ENCODE measurements at places on chromosomes 11 and 22.

GRCh38 chr11:11290354-11290753 is 62.7 kb downstream of the CSNK2A3 start:
- no peak for DNase-seq

- DNase-seq = peak; percentile 68
Observed at GRCh38 chr11:46026606-46027293, 94.5 kb downstream of the PHF21A start.

- DNase-seq = no peak
Observed at GRCh38 chr11:114040706-114041211, 18.8 kb upstream of the ZBTB16 start.

DNA sequence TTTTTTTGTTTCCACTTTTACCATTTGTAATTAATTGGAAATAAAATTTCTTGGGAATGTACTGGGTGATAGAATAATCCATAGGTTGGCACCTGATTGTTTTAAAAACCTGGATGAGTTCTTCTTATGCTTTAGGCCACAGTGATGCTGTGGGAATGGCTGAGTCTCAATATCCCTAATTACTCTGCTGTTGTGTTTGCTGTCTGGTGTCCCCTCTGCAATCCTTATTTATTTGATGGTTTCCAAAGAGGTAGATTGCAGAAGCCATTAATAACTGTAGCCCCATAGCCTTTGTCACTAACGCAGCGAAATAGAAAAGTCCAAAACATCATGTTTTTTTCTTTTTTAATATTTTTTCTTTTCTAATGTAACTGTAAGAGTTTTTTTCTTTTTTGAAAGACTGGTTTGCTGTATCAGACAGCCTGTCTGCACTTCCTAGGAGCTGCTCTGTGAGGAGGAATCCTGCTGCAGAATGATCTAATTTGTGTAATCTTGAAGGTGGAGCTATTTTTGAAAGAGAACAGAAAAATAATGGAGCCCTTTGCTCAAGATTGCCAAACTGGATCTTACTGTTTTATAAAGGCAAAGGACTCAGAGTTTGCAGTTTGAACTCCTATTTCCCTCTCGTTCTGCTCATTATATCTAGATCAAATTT is 14.9 kb downstream of the PACS1 start:
- no peak for DNase-seq

DNA sequence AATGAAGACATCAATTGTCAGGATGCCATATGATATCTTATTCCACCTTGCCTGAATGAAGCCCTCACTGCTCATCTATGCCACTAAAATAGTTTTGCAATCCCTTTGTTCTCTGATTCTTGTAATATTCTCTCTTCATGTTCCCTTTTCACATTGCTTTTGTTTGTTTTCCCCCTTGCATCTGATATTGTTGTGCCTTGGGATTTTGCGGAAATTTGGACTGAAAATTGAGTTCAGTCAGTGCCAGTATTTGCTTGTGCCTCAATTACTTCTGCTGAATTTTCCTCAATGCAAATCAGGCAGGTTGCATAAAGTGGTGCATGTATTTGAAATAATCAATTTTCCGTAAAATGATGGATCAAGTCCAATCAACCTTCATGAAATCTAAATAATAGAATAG is 98.3 kb downstream of the PAX6 start:
- DNase-seq = no peak

- DNase-seq = no peak
Observed at GRCh38 chr11:126162306-126163030, 49.0 kb downstream of the RPUSD4 start.

DNA sequence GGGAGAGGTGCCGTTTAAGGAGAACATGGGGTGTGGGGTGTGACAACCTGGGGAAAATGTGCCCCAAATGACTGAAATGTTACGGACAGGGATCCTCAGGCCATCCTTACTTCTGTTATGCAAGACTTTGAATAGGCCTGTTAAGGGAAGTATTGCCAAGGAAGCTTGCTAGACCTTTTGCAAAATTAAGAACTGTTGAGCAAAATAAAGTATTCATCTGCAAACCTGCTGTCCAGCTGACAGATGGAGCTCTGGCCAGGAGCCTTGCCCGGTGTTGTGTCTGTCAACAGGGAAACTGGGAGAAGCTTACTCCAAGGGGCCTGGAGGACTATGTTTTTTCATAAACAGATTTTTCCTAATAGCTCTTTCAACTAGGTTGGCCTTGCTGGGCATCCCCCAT is 48.0 kb downstream of the FAT3 start:
- DNase-seq = no peak

DNA sequence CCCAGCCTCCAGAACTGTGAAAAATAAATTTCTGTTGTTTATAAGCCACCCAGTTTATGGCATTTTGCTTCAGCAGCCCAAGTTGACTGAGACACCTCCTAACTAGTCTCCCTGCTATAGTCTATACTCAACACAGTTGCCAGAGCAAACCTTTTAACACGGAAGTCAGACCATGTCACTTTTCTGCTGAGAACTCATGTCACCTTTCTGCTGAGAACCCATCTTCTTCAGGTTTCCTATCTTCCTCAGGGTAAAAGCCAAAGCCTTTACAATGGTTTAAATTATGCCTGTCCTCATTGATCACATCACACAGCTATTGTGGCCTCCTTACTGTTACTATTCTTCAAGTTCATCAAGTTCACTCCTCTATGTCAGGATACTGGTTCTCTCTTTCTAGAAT is 74.3 kb upstream of the SOX6 start:
- no peak for DNase-seq

DNA sequence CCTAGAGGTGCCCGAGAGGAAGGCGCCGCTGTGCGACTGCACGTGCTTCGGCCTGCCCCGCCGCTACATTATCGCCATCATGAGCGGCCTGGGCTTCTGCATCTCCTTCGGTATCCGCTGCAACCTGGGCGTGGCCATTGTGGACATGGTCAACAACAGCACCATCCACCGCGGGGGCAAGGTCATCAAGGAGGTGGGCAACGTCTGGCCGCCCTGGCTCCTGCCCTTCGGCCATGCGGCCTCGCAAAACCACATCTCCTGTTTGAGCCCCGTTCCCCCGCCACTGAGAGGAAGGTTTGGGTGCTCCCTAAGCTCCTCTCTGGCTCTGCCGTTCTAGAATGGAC is 3.4 kb downstream of the SLC17A6 start:
- DNase-seq = no peak

- DNase-seq = no peak
Observed at GRCh38 chr11:117366875-117367274, 39.2 kb downstream of the CEP164 start.

DNA sequence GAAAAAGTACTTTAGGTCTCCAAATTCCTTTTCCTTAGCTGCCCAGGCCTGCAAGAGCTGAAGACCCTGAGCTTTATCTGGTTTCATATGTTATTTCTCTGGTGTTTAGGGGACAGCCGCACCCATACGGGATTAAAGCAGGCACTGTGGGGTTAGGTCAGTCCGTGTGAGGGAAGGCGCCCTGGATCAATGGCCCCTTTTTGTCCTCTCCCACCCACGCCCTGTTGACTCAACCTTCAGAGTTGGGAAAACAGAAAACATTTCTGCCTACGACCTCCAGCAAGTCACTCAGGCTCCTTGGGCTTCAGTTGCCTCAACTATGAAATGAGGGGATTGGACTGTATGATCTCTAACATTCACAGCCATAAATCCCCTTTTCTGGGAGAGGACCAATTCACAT is 55.2 kb upstream of the BARX2 start:
- no peak for DNase-seq

DNA sequence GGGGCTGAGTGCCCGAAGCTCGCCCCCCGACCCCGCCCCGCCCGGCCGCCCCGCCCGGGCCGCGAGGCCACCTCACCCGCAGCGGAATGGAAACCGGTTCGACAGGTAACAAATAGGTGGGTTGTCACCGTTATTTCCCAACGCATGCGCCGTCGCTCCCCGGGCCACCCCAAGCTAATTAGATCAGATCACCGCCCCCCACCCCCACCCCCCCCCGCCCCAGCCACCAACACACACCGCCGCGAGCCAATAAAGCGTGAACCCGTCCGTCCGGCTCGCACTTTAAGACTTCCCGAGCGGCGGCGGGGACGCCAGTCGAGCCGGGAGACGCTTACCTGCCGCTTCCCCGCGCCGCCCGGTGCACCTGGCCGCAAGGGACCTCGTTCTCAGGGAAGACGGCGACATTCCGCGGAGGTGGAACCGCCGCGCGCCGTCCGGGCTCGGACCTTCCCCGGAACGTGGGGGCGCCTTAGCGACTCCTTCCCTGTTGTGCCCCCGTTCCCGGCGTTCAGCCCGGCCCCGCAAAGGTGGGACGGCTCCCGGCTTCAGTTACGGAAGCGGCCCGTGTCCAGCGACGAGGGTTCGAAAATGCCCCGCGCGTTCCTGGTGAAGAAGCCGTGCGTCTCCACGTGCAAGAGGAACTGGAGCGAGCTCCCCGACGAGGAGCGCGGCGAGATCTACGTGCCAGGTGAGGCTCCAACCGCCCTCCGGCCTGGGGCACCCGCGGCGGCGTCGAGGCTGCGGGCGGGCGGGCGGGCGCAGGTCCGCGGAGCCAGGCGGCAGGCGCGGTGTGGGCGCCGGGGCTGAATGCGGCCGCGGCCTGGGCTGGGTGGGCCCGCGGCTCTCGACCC is at the start of gene OVOL1:
TSS of gene OVOL1 (plus strand) at position 278 of the 851 bp plus-strand sequence. CDS start at position 589, 311 bp downstream.
- DNase-seq = no peak

- DNase-seq = no peak
Observed at GRCh38 chr11:197741-198235, 4.9 kb downstream of the SCGB1C1 start.

DNA sequence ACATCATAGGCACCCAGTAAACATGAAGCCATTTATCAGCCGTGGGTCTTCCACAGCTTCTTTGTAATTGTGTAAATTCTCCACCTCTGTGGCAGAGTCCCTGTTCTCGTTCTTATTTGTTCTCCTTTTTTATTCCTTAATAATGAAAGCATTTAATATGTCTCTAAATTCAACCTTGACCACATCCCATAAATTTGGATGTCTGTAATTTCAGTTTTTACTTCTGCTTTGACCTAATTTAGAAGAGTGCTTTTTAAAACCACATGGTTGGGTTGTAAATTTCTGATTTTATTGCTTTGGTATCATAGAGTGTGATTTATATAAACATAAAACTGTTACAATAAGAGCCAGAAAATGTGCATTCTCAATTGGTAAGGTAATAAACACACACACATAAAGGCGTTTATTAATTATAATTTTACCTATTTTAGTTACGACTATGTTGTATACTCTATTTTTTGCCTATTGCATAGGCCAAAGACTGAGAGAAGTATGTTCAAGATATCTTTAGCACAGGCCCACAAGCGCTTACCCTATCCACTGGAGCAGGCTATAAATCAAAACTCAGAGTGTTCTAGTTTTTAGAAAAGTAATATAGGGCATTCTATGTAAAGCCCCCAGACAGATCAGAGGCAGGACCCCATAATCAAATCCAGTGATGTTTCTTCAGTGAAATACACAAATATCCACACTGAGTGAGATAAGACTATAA is 58.0 kb upstream of the CCND1 start:
- no peak for DNase-seq

DNA sequence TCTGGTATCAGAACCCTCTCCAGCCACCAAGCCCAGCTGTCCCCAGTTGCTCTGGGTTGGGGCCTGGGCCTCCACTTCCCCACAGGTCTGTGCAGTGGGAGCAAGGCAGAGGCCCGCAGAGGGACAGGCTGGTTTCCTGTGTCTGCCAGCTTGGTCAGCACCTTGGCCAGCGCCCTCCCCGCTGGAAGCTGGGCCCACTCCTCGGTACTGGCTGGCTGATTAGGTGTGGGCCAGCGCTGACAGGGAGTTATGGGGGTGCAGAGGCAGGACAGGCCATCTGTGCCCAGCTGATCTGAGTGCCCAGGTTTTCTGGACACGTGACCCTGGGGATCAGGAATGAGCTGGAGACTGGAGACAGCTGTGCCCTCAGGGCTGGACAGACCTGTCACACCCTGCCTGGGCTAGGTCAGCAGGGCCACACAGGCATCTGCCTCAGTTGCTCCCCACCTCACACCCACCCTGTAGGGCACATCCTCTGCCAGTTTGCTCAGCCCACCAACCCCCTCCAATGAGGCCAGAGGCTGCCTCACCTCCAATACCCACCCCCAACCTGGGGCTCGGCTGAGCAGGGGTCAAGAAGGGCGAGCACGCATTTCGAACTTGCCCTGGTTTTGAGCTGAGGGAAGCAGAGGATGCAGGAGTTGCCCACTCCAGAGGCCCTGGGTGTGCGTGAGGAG is 175.3 kb downstream of the IGLL1 start:
- DNase-seq = peak; percentile 9

DNA sequence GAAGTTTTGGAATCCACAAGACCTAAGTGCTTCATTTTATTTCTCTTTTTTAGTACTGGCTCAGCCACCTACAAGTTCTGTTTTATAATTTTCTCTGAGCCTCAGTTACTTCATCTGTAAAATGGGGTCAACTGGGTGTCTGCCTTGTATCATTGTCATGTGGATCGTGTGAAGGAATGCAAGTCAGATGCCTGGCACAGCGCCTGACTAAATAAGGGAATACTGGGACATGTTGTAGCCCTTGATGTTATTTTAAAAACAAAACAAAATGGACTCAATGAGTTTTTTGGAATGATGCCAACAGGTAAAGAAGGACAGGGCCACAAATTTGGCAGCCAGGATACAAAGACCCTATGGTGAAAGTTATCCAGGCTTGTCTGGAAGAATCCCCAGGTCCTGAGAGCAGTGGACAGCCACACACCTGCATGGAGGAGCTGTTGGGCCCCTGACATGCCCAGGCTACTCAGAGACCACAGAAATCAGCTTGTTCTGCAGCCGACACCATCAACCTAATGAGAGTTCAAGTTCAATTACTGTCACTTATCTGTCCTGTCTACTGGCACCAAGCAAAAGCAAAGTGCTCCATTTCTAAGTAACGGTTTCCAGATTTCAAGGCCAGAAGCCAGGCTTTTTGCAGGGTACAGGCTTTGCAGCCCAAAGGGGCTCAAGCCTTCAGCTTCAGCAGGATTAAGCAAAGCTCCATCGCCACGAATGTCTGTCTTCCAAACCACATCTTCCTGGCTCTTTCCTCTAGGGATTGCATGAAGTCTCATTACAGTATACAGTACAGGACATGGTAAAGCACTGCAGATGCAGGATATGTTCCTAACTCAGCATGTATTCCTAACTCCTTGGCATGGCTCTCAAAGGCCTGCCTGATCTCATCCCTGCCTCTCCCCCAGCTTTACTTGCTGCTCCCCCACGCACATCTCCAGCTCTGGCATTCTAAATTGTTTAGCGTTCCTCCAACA is 18.4 kb downstream of the DKK3 start:
- DNase-seq = peak; percentile 76

- DNase-seq = no peak
Observed at GRCh38 chr22:45006111-45006963, 3.5 kb downstream of the PHF21B start.

GRCh38 chr11:72203163-72203562 is 11.2 kb downstream of the FOLR1 start:
- no peak for DNase-seq

DNA sequence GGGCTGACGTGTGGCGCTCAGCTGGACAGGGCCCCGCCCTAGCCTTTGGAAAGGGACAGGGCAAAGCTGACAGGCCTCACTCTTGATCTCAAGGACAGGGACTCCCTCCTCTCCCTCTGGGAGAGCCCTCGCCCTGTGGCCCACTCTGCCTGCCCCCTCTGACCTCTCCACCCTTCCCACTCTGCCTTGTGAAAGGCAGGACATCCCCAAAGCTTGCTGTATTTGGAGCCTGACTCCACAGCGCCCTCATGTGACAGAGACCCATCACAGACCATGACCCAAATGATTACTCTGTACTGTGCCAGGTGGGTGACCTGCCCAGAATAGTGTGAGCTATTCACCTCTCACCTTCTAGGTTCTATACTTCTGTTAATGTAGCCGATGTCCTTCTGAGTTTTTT is 18.8 kb downstream of the P2RY2 start:
- DNase-seq = no peak

- peak; percentile 81 for DNase-seq
Observed at GRCh38 chr11:81787584-81788049, 946.0 kb downstream of the FAM181B start.

GRCh38 chr22:38038890-38039812 is 18.1 kb upstream of the PICK1 start:
- DNase-seq = no peak
